ENCODE measurements at places on chromosomes 4 and X. TPM values are rescaled to one million over a fixed set of nuclear protein-coding genes. Genes with fewer than 3 reads are reported as not detected.

DNA sequence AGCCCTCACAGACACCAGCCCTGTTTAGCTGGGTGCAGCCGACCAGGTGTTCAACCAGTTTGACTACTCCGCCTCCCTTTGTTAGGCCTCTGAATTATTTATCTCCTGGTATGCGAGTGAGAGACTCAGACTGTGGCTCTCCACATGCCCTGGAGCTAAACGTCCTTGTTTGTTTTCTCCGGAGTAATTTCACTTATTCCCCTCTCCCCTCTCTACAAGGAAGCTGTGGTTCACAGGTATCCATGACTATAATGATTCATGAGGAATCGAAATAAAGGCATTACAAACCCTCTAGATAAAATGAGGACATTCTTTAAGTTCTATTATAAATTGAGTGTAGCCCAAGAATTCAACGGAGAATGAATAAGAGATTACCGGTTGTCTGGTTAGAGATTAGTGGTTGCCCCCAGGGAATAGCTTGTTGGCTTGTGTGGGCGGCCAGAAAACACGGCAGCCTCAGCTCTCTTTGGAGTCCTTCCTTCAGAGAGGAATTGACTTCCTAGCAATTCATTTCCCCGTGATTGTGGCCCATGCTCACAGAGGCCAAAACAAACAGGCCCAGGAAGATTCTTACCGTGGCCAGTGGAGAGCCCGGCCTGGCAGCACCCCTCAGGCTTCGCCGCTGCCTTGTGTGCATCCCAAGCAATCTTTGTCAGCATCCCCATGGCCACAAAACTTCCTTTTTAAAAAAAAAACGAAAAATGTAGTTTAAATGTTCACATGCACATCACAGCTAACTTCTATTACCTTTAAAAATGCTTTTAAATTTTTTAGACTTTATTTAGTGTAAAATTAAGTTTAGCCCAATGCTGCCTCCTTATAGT is 60.2 kb upstream of the CBR4 start:
- peak; percentile 96 for DNase-seq

The HEPH gene
- polyA plus RNA-seq, result 15.2 TPM

The PNCK gene
- not detected for polyA plus RNA-seq

DNA sequence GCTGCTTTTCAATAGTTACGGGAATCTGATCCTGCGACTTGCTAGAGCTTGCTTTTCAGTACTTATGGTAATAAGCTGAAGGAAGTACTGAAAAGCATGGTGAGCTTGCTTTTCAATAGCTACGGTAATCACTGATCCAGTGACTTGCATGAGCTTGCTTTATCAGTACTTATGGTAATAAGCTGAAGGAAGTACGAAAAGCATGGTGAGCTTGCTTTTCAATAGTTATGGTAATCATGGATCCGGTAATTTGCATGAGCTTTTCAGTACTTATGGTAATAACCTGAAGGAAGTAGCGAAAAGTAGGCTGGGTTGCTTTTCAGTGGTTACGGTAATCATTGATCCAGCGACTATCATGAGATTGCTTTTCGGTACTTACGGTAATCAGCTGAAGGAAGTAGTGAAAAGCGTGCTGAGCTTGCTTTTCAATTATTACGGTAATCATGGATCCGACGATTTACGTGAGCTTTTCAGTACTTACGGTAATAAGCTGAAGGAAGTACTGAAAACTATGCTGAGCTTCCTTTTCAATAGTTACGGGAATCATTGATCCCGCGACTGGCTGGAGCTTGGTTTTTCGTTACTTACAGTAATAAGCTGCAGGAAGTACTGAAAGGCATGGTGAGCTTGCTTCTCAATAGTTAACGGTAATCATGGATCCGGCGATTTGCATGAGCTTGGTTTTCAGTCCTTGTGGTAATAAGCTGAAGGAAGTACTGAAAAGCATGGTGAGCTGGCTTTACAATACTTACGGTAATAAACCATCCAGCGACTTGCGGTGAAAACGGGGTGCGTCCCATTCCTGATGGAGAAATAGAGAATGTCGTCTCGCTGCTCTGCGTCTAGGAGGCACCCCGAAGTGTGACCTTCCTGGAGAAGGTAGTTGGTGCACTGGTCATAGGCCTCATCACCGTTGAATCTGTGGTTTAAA is 6.5 kb downstream of the CRLF2 start:
- peak; percentile 60 for DNase-seq

All from GM23248 (cell line).